ACHN (cell line): ENCODE measurements at places on chromosomes 13 and 19.

DNA sequence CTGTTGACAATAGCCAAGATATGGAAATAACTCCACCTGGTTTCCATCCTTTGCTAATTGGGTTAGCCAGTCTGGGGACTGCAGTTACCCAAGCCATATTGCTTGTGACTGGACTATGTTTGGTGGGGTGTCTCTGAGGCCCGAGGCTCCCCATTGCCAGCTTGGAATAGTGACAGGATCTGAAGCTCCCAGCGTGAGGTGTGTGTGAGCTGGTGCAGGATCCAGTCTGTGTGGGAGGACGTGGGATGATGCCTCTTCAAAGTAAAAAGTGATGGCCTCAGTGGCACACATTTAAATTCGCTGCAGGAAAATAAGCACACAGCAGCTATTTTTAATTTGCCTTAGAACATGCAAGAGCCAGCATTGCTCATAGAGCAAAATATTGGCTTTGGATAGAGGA, 75.0 kb downstream of the TEX26 start:
- DNase-seq = no peak

- no peak for DNase-seq
Observed at GRCh38 chr19:31470229-31470939, 121.1 kb upstream of the TSHZ3 start.

DNA sequence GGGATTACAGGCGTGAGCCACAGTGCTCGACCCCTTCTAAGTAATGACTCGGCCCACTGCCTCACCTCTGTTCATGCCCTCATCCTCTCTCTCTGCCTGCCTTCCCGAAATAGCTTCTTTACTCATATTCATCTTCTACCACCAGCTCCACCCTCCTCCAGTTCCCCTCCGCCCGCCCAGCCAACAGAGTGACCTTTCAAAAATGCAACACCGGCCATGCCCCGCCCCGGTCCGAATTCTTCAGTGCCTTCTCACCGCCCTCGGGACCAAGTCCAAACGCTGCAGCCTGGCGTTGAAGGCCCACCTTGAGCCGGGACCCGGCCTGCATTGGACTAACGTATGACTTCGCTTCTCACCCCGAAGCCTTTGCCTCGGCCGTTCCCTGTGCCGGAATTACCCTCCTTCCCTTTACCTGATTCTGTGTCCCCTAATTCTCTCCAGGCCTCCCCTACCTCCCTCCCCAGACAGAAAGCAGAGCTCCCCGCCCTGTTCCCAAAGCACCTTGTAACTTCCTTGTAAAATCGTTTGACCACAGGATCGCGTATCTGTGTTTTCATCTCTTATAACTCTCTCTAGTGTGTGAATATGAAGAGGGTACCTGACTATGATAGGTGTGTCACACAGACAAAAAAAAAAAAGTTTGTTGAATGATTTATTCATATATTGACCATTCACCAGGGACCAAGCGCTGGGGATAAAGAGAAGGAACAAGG, 8.1 kb upstream of the MUC16 start:
- no peak for DNase-seq

- DNase-seq = no peak
Observed at GRCh38 chr19:35429698-35430408, 18.2 kb upstream of the FFAR2 start.

DNA sequence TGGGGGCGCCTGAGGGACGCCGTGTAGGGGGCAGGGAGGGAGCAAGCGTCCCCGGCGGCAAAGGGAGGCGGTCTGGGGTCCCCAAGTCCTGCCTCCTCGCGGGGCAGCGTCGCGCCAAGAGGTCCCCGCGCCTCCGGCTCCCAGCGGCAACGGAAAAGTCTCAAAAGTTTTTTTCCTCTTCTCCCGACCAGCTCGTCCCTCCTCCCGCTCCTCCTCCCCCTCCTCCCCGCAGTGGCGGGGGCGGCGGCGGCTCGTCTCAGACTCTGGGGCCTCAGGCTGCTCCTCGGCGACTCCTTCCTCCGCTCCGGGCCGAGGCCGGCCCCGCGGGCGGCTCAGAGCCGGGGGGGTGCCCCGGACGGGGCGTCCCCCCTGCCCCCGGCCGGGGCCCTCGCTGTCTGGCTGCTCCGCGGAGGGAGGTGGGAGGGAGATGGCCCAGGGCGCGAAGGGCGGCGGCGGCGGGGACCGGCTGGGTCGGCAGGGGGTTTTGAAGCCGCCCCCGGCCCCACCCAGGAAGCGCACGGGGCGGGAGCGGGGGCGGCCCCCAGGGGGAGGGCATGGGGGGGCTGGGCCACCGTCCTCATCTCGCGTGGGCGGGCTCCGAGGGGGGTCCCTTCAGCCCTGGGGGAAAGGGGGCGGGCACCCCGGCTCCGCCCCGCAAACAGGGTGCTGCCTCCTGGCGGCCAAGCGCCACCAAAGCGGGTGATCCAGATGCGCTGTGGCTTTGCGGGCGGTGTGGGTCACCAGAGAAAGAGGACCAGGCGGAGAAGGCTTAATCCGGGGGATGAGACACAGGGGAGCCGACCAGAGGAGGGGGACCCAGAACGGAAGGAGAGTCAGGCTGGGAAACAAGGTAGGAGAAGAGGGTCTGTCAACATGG, at the start of gene TGFB1:
Gene TGFB1, minus strand, starts transcription at position 457 of the 877 bp plus-strand sequence. CDS start 878 bp downstream, outside the sequence.
- DNase-seq = peak; percentile 85

GRCh38 chr13:111286162-111286561, 34.3 kb upstream of the TEX29 start:
- no peak for DNase-seq

DNA sequence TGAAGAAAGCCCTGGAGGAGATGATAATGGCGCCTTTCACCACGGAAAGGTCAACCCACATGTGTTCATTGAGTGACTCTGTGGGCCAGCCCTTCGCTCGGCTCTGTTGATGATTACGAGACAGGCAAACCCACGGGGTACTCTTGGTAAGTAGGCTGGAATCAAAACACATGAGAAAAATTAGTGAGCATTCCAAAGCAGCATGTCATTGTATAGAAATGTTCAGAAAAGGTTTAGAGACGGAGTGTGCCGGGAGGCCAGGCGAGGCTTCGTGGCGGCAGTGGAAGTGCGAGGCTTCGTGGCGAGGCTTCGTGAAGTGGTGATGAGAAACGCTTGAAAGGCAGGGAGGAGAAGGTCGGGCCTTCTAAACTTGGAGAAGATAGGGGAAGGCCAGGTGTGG, 144.3 kb downstream of the ZNF536 start:
- no peak for DNase-seq

DNA sequence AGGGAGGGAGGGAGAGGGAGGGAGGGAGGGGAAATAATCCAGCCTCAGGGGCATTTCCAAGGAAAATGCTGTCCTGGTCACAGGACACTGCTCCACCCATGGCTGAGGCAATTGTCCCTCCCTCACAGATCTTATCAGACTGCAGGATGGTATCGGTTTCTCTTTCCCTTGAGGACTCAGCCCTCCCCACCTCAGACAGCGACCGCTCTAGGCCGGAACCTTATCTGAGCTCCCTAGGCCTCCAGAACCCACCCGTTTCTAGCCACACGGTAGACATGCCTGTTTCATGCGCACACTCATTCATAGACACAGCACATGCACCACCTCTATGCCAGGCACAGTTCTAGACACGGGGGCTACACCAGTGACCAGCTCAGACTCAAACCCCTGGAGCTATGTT, 10.0 kb upstream of the IZUMO2 start:
- no peak for DNase-seq

DNA sequence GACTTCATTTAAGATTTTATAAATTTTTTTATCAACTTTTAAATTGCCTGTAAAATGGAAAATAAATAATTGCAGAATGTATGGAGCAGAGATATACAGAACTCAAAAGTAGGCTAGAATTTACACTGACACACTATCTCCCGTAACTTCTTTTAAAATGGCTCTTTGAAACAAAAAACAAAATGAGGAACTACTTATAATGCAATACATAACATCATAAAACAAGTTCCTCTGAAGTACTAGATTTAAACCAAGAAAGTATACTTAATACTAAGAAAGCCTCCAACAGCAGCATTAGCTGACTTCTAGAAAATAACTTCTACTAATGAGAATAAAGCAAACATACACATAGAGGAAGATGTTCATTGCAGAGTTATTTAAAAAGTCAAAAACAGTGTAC, 17.0 kb downstream of the RBM26 start:
- no peak for DNase-seq

GRCh38 chr13:96785986-96786385, 208.3 kb downstream of the OXGR1 start:
- no peak for DNase-seq

- DNase-seq = no peak
Observed at GRCh38 chr19:33868788-33869412, 72.2 kb downstream of the KCTD15 start.

DNA sequence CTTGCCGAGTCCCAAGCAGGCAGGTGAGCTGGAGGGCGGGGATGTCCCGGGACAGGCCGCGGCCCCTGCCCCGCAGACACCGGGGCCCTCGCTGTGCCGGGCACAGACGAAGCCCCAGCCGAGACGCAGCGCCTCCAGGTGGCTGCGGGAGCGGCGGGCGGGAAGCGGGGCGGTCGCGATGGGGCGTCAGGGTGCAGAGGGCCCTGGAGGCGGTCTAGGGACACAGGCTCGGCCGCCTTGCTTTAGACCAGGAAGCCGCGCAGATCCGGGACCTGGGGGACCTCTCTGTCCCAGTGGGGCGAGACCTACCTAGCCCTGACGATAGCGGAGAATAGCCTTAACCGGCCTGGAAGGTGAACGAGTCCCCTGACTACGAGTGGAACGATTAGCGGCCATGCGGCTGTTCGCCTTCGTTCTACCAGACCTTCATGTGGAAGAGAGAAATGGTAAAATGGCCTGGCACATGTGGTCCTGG, 4.2 kb upstream of the ZNF564 start:
- DNase-seq = no peak

DNA sequence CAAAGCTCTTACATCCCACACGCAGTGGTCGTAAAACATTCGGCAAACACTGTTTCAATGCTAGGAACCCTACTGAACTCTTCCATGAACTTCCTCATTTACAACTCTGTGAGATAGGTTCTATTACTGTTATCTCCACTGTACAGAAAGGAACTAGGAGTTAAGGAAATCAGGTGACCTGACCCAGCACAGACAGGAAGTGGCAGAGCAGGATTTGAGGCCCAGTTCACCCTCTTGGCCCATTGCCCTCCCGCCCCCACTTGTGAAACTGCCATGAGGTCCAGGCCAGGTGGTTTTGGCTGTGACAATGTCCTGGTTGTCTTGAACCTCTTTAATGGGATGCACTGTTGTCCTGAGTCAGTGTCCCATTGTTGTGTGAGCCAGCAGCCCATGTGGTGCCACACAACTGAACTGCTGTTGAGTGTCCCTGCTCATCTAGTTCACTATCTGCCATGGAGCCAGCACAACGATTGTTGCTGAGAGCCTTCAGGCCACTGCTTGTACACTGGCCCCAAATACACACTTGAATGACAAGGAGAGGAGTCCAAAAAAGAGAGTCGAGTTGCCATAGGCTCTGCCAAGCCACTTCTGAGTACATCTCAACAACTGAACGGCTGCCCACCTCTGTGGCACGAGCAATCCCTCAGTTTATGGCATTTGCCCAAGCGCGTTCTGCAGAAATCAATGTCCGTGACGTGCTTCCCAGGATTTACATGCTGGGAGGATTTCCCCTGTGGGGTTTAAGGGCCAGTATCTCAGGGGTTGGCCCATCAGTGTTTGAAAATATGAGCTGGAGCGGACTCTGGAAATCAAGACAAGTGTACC, 484.6 kb downstream of the TSHZ3 start:
- no peak for DNase-seq

GRCh38 chr13:40192452-40192851, 474.0 kb downstream of the FOXO1 start:
- no peak for DNase-seq

GRCh38 chr19:38596057-38596981, 21.4 kb downstream of the MAP4K1 start:
- DNase-seq = peak; percentile 51

DNA sequence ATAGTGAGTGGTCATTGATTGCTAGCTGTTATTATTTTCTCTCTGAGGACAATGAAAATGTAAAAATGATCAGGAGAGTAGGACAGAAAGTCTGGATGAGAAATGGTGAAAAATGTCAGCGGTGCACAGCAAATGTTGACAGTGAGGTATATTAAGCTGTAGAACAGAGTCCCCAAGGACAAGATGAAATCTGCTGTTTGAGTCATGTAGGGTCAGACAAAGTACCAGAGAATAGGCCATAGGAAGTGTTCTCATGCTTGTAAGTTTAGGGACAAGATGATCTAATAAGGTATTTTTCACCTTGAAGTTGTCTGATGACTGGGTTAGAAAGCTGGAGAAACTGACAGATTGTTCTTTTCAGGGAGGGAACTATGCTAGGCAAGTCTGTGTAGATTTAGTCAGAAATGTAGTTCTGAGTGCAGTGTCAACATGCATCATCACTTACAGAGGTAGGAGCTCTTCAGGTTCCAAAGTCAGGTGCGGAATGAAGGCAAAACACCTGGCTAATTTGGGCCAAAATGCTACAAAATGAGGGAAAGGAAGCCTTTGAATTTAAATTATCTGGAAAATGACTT, 369.3 kb downstream of the DLEU7 start:
- DNase-seq = no peak

DNA sequence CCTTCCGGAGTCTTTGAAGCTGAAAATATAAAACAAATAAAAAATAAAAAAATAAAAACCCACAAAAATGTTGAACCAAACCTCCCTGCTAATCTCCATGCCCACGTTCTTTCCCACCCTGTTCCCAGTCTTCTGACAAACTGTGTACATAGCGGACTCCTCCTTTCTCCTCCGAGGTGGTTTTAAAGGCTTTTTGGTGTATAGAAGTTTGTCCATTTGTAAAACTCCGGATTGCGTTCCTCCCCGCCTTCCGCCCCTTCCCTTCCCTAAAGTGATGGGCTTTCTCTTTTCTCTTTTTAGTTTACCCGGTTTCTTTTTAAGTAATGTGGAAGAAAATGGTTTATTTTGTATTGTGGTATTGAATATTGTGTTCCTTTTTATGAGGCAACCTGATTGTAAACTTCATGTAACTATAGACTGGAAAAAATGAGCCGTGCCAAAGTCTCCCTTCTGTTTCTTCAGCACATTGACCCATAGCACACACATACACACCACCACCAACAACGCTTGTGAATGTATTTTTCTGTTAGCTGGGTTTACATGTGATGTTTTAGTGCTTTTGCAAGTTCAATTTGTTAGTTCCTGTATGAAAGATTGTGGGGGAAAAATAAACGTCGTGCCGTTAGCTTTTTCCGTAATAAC, 4.4 kb downstream of the ZIC2 start:
- no peak for DNase-seq

GRCh38 chr13:24196593-24197197, 36.2 kb downstream of the SPATA13 start:
- no peak for DNase-seq

GRCh38 chr19:14375582-14376291, 5.5 kb upstream of the ADGRE5 start:
- DNase-seq = no peak

GRCh38 chr13:41782086-41782485, 178.8 kb downstream of the VWA8 start:
- DNase-seq = no peak

- no peak for DNase-seq
Observed at GRCh38 chr19:4122480-4122879, 1.4 kb downstream of the MAP2K2 start.

- DNase-seq = peak; percentile 81
Observed at GRCh38 chr19:56594783-56595547, at the start of gene ZNF71. ZNF71 (plus strand) TSS chr19:56595302; CDS start chr19:56601559, 6,257 bp downstream.

- peak; percentile 25 for DNase-seq
Observed at GRCh38 chr19:55178781-55179599, 1.1 kb downstream of the SYT5 start.
